ENCODE measurements at places on chromosomes 6 and 20.

GRCh38 chr6:37538107-37538506 is 38.4 kb upstream of the CCDC167 start:
- H3K36me3 ChIP-seq: no peaks in the 10 kb centered on the region
- peak; percentile 62 for DNase-seq
- H3K4me1 ChIP-seq: peaks cover 20% of the 10 kb centered on the region
- peaks cover 83% of the 10 kb centered on the region for H3K27me3 ChIP-seq
- no peak overlapping the region for H3K27ac ChIP-seq
- no peak overlapping the region for H3K4me3 ChIP-seq

DNA sequence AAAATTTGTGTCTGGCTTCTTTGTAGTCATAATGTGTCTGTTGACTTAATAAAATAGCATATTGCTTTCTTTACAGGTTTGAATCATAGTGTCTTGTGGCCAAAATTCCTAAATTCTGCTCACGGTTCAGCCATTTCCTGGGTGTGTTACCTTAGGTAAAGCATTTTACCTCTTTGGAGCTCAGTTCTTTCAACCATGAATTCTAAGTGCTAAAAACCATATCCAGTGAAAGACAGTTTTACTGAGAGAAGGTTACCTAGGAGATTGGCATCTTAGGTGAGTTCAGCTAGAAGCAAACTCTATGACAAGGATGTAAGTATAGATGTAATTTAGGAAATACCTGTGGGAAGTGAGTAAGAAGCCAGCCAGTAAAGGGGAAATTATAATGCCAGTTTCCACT is 20.7 kb downstream of the CRYBG1 start:
- H3K27me3 ChIP-seq: peaks cover 13% of the 10 kb centered on the region
- H3K36me3 ChIP-seq: no peaks in the 10 kb centered on the region
- H3K4me3 ChIP-seq: no peak overlapping the region
- no peak overlapping the region for H3K27ac ChIP-seq

GRCh38 chr20:34337982-34338726 is 24.9 kb upstream of the ITCH start:
- H3K27me3 ChIP-seq: no peaks in the 10 kb centered on the region
- H3K4me1 ChIP-seq: no peaks in the 10 kb centered on the region
- no peaks in the 10 kb centered on the region for H3K36me3 ChIP-seq
- H3K27ac ChIP-seq: no peak overlapping the region
- no peak for DNase-seq

DNA sequence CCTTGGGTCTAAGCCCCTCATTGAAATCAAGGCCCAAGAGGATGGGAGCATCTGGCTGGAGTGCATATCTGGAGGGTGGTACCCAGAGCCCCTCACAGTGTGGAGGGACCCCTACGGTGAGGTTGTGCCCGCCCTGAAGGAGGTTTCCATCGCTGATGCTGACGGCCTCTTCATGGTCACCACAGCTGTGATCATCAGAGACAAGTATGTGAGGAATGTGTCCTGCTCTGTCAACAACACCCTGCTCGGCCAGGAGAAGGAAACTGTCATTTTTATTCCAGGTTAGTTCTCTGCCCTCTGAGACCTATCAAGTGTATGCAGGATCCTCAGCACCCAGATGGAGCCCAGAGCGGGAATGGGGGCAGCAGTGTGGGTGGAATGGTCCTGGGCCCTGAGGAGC is 5.1 kb downstream of the BTN2A2 start:
- H3K27ac ChIP-seq: no peak overlapping the region
- H3K36me3 ChIP-seq: 0 out of 3 replicates have a peak, but pooled peaks cover 2% of the 10 kb centered on the region
- no peaks in the 10 kb centered on the region for H3K27me3 ChIP-seq
- DNase-seq: no peak
- H3K4me1 ChIP-seq: peaks cover 10% of the 10 kb centered on the region
- H3K4me3 ChIP-seq: no peak overlapping the region

Data from K562 (cell line).